ENCODE measurements at places on chromosomes 6 and 20.

GRCh38 chr20:4470375-4470774, 251.3 kb upstream of the PRND start:
- no peak for DNase-seq

DNA sequence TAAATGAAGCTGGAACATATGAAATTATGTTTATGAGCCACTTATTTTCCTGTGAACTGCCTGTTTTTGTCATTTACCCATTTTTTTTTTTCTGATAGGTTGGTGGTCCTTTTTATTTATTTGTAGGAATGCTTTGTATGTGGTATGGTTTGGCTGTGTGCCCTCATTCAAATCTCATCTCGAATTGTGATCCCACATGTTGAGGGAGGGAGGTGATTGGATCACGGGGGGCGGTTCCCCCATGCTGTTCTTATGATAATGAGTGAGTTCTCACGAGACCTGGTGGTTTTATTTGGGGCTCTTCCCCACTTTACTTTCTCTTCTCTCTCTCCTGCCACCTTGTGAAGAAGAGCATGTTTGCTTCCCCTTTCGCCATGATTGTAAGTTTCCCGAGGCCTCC, 77.3 kb downstream of the CDH26 start:
- no peak for DNase-seq

DNA sequence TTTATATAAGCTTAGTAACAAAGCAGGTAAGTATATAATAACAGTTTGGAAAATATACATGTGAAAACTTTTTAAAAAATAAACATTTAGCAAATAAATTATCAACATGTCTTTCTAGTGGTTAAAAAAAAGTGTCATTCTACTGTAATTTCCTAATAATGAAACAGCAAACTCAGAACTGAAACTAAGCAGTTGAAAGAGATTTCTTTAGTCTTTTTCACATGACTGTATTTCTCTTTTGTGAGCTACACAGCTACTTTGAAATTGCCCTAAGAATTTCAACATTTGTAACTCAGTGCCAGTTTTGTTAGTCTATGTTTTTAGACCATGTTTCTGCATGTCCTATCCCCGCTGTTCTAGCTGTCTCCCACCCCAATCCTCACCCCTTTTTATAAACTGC, 28.4 kb upstream of the SDHAF4 start:
- DNase-seq, result no peak

GRCh38 chr6:157137501-157137900, 185.8 kb downstream of the TMEM242 start:
- DNase-seq, result no peak

DNA sequence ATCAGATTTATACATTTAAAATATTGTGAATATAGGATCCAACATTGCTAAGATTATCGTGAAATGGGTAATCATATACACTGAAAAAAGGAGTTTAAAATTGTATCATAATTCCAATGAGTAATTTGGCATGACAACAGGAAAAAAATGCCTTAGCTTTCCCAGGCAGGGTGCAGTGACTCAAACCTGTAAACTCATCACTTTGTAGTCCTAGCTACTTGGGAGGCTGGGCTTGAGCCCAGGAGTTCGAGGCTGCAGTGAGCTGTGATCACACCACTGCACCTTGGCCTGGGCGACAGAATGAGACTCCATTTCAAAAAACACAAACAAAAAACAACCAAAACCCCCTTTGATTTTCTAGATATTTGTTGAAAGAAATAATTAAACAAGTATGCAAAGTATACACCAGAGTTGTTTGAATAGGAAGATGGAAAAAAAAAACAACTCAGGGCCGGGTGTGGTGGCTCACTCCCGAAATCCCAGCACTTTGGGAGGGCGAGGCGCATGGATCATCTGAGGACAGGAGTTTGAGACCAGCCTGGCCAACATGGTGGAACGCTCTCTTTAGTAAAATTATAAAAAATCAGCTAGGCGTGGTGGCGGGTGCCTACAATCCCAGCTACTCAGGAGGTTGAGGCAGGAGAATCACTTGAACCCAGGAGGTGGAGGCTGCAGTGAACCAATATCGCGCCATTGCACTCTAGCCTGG, 98.7 kb downstream of the TRERF1 start:
- no peak for DNase-seq

GRCh38 chr6:88813045-88813444, 150.4 kb downstream of the RNGTT start:
- no peak for DNase-seq

- DNase-seq, result no peak
Measured at GRCh38 chr6:150310539-150310938, 58.3 kb upstream of the IYD start.

- no peak for DNase-seq
Measured at GRCh38 chr6:97702248-97702647, 419.2 kb upstream of the MMS22L start.

GRCh38 chr20:58040447-58041290, 187.8 kb downstream of the ANKRD60 start:
- DNase-seq, result no peak

DNA sequence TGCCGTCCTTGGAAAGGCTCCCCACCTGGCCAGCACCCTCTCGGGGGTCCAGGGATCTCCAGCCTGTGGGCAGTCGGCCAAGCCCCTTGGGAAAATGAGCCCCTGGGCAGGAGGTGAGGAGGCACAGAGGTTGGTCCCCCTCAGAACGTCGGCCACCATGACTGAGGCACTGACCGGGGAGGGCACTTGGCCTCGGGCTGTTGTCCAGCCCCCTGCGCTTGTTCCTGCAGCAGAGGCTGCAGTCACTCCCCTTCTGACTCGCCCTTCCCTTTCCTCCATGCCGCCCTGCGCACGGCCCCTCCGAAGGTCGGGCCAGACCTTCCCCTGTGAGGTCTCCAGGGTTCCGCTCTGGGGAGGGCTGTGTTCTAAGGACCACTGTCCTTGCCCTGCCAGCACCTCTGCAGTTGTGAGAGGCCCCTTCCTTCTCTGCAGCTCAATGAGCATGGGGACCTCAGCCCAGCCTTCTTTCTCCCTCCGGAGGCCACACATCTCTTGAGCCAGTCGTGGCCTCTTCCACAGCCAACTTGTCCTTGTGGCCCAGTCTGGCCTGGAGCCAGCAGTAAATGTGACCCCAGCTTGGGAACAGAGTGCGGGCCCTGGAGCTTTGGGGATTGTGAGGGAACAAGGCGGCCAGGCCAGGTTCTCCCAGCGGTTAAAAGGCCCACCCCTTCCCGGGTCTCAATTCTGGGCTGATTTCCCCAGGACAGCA, 195.5 kb downstream of the DLL1 start:
- DNase-seq, result no peak

- no peak for DNase-seq
Measured at GRCh38 chr6:50608421-50608820, 104.9 kb upstream of the TFAP2D start.

- no peak for DNase-seq
Measured at GRCh38 chr6:133435065-133435728, 194.0 kb downstream of the EYA4 start.

DNA sequence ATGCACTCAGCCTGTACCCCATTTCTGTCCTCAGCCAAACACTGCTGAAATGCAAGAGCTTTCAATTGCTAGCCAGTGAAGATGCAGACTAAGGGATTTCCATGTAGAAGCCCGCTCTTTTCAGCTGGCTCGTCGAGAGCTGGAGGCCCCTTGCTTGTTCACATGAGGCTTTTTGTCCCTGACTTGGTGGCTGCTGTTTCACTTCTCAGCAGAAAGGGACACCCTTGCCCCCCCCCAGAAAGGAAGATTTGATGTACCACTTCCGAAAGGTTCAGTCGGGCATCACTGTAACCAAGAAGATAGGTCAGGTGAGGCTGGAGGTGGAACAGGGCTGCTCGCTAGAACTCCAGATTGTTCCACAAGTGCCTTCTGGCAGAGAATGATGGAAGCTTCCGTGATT, 23.3 kb downstream of the PTPN1 start:
- no peak for DNase-seq

- DNase-seq, result no peak
Measured at GRCh38 chr20:33568378-33568777, 78.5 kb downstream of the CBFA2T2 start.

All from stimulated activated CD4-positive, alpha-beta T cell treated with anti-CD3 and anti-CD28 coated beads, Interleukin-1b, Interleukin-23, amount 100 ng/mL, for 1 hour (primary cell).